Stimulated activated CD4-positive, alpha-beta T cell treated with anti-CD3 and anti-CD28 coated beads, Interleukin-12 subunit alpha, Interleukin-12 subunit beta, amount 100 ng/mL, for 24 hours (primary cell): ENCODE measurements at places on chromosomes 4 and X.

DNA sequence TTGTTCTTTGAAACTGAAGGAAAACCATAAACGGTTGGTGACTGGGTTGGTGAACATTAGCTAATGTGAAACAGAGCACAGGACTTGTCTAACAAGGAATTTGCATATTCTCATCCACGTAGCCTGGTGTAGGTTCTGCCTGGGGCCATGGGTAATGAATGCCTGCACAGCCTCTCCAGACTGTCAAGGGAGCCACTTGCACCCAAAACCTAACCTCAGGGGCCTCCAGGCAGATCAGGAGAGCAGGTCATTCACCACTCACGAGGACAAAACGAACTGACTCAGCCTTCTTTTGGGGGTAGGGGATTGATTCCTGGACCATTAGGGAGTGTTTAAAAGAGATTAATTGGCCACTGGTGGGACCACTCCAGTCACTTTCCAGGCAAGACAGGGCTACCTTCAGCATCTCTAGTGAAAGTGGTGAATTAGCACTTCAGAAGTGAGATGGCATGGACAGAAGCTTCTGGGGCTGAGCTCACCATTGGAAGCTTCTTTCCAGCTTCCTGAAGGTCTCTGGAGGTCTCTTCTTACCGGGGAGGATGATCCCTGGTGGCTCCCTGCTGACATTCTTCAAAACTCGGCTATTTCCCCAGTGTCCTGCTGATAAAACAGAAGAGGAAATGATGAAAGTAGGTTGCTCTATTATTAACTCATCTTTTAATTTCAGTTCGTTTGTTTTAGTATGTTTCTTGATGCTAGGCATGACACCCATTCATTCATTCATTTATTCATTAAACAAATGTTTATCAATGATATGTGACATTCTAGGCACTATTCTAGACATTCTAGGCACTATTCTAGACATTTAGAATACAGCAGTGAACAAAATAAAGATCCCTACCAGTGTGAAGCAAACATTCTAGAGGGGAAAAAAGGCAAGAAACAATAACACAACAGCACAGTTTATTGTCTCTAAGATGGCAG is 104.5 kb upstream of the LNX1 start:
- no peak for DNase-seq

DNA sequence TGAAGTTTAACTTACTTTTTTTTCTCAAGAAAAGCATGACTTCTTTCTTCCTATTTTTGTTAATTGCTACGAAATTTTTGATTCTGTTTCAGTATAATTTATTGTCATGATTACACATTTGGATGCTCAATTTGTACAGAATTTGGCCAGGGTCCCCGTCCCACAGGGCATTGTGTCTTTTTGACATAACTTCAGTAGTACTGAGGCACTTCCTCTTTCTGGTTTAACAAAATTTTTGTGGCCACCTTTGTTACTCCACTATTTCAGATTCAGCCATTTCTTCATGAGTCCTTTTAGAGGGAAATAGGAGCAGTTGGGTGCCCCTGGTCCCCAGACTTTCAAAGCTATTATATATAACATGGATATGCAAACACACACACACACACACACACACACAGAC is 1248.7 kb downstream of the PCDH7 start:
- no peak for DNase-seq

- no peak for DNase-seq
These were observed 31.5 kb downstream of the IRS4 start for GRCh38 chrX:108704839-108705238.

DNA sequence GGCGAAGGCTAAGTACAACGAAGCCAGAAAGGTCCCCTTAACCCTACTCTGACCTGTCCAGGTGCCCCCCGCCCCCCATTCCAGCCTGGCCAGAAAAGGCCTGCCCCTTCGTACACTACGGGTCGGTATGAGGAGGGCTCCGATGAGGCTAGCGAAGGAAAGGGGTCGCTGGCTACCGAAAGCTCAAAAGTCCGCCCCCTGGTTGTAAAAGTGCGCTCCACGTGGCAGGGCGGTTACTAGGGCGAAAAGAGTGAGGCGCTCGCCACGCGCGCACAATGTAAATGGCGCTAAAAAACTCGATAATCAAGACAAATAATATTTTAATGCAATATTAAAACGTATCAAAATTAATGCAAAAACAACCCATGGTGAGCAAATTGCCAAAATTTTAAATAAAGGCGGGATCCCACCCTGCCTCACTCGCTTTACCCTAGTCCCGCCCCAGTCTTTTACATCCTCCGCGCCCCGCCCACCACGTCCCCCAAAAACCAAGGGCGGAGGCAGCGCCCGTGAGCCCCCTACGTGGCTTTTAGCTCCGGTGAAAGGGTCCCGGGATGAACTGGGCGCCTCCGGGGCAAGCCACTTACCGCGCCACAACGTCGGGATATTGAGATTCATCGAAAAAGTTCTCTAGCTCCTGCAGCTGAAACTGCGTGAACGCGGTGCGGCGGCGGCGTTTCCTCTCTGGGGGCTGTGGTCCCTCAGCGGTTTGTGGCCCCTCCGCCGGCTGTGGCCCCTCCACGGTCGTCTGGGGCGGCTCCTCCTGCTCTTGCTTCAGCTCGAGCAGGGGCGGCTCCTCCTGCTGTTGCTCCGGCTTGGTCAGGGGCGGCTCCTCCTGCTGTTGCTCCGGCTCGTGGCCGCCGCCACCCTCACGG is 929 bp downstream of the ESX1 start:
- no peak for DNase-seq

DNA sequence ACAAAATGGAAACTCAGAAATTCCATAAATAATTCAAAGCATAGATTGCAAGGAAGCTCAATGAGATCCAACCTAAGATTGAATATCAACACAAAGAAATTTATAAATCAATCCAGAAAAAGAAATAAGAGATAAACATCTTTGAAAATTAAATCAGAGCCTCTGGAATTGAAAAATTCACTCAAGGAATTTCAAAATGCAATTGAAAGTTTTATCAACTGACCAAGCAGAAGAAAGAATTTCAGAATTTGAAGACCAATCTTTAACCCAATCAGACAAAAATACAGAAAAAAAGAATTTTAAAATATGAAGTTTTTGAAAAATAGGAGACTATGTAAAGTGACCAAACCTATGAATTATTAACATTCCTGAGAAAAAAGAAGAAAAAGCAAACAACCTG is 134.1 kb downstream of the GASK1B start:
- no peak for DNase-seq

- DNase-seq: no peak
These were observed 223.8 kb downstream of the IL1RAPL2 start for GRCh38 chrX:104789784-104790183.

- no peak for DNase-seq
These were observed 320.2 kb upstream of the PRPS2 start for GRCh38 chrX:12471061-12471460.

GRCh38 chrX:11474576-11474975 is 181.4 kb downstream of the AMELX start:
- DNase-seq: no peak

DNA sequence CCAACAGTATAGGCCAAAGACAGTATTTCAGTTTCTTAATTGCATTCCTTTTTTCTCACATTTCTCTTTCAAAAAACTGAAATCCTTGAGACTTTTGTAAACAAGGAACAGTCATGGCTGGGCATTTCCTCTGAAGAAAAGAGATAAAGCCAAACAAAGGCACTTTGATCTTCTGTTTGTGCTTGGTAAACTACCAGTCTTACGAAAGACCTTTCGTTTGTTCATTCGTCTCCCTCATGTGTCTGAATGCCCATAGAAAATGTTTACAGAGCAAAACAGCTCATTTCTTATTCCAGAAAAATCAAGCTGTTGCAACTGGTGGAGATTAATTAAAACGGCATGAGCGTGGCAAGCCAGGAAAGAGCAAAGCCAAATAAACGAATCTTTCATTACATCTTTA is 178.0 kb downstream of the GASK1B start:
- no peak for DNase-seq

- no peak for DNase-seq
These were observed 1.2 kb downstream of the ABCD1 start for GRCh38 chrX:153725832-153726285.

- no peak for DNase-seq
These were observed 255.2 kb downstream of the THOC2 start for GRCh38 chrX:123477673-123478072.

GRCh38 chr4:5757954-5758353 is 47.0 kb downstream of the EVC start:
- no peak for DNase-seq

- DNase-seq: no peak
These were observed 1209.6 kb downstream of the PCDH7 start for GRCh38 chr4:31929676-31930345.

DNA sequence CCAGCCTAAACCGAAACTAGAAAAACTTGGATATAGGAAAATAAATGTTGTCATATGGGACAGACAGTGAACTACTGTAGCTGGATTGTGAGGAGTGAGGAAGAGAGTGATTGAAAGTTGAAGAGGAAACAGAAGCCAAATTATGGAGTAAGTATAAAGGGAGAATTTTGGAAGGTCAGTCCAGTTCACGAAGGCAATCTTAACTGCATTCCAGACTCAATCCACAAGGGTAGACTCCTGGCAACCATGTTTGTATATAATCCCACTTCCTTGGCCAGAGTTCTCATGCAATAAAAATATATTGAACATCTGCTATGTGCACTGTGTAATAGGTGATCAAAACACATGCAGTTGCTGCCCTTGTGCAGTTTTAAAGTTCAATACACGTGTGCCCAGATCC is 58.6 kb upstream of the CAMK2D start:
- no peak for DNase-seq

DNA sequence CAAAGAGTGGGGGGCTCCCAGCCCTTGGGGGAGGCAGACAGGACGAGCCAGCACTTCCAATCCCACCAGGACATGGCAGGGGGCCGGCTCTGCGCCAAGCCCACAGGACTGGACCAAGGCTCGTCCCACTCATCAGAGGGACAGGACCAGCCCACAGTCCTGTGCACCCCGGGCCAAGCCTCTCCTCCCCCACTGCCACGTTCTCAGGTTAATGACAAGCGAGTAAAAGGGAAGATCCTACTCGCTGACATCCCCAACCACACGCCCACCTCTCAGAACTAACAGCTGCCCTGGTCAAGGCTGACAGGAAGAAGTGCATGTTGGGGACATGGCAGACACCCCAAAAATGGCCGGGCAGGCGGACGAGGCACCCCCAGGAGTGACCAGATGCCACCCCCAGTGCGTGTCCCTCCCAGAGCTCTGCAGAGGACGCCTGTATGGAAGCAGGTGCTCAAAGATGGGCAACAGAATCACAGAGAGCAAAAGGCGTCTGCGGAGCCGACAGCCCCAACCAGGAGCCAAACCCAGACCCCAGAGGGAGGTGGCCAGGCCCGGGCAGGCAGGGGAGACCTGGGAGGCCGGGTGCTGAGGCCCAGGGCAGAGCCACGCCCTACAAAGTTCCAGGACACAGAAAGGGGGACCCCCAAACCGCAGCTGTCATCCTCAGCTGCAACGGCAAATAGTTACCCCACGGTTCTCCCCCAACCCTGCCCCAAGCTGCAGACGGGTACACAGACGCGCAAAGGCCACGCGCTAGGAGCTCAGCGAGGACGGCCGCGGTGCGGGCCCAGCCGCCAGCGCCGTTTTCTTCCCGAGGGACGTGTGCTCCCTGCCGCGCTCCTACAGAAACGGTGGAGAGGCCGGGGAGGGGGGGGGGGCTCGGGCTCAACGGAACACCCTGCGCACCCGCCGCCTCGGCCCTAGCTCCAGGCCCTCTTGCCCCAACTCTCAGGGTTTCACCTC is 1.7 kb downstream of the CTBP1 start:
- DNase-seq: no peak

DNA sequence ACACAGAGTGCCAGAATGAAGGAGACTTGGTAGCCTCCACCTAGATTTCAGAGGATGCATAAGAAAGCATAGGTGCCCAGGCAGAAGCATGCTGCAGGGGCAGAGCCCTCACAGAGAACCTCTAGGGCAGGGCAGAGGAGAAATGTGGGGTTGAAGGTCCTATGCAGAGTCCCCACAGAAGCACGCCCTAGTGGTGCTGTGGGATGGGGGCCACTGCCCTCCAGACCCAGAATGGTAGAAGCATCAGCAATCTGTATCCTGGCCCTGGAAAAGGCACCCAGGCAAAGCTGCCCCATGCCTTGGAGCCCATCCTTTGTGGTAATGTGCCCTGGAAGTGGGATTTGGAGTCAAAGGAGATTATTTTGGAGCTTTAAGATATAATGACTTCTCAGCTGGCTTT is 992.9 kb upstream of the PABPC4L start:
- DNase-seq: no peak

DNA sequence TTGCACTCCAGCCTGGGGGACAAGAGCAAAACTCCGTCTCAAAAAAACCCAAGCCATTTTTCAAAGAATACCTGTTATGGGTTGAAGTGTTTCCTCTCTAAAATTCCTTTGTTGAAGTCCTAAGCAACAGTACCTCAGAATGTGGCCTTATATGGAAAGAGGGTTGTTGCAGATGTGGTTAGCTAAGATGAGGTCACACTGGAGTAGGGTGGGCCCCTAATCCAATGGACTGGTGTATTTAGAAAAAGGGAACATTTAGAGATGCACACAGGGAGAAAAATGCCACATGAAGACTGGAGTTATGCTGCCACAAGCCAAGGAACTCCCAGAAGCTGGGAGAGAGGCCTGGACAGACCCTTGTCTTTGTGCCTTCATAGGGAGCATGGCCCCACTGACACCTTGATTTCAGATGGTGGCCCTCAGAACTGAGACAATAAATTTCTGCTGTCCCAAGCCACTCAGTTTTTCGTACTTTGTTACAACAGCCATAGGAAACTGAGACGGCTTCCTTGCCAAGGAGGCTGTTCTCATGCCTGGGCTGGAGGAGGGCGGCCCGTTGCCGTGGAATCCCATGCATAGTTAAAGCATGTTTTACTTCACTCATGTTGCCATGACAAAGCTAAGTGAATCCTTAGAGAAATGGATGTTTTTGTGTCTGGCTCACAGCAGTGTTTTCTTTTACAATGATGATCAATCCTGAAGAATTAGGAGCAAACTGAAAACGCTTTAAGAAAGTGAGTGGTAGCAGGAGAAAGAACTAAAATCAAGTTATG is 16.5 kb downstream of the TRAPPC2 start:
- no peak for DNase-seq

DNA sequence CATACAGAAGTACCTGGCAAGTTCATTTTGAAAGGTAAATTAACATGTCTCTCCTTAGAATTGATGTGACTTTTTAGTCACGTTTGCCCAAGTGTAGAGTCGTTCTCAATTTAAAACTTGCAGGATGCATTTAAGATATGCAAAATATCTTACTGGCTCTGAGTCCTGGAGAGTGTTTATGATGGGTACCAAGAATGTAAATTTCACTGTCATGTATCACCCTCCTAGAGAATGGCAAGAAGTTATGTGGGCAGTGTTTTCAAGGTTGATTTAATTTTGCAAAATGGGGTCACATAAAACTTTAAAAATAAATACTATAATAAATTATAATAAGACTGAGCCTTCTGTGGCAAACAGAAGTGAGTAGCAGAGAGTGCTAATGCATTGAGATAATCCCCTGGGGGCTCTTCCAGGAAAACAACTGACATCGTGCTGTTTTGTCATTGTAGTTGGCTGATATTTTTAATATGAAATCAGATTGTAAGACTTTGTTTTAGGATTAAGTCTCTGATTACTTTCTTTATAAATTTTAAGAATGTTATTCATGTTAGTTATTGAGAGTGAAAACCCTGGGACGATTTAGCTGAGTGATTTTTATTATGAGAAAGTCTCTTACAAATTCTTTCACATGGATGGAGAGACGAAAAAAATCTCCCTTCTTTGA is 103.0 kb downstream of the AFF1 start:
- DNase-seq: no peak

- DNase-seq: no peak
These were observed 27.1 kb downstream of the DDX60L start for GRCh38 chr4:168453146-168453545.

- no peak for DNase-seq
These were observed 21.8 kb upstream of the TBC1D14 start for GRCh38 chr4:6887591-6888371.

- no peak for DNase-seq
These were observed 65.0 kb upstream of the IL15 start for GRCh38 chr4:141571362-141571761.
